ENCODE measurements at places on chromosomes 11 and 22.

GRCh38 chr11:31499576-31500178 is 9.7 kb downstream of the IMMP1L start:
- DNase-seq = no peak

DNA sequence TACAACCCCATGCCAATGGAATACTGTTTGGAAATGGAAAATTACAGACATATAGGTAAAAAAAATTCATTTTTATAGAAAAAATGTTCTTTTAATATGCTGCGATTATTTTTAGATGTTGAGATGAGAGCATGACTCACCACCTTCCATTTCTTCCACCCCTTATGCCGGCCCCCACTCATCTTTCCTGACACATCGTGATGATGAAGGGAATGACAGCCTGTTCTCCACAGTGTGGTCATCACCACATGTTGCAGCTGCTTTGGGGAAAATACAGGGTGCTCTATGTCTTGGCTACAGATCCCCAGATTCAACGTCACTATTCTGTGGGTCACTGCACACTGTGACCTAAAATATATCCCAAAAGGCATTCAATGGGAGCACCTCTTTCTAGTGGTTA is 916.2 kb downstream of the METTL15 start:
- DNase-seq = no peak

GRCh38 chr22:27912101-27912500 is 7.0 kb downstream of the PITPNB start:
- DNase-seq = no peak

DNA sequence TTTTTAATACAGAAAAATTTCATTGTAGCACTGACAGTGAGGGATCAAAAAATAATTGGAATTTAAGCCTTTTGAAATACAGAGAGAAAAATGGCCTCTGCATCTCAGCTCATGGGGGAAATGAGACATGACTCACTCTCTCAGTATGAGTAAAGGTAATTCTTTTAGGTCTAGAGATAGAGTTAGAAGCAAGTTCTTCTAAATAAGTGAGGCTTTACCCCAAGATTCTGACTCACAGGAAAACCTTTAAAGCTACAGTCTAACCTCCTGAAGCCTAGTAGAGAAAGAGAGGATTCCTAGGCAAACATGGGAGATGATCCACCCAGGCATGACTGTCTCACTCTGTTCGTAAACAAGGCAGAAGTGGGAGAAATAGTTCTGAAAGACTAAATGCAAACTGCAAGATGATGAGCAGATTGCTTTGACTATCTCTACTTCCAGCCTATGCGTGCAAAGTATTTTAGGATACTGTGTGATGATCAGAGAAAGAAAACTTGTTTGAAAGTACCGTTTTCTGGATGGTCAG is 1003.3 kb upstream of the CCDC90B start:
- no peak for DNase-seq

DNA sequence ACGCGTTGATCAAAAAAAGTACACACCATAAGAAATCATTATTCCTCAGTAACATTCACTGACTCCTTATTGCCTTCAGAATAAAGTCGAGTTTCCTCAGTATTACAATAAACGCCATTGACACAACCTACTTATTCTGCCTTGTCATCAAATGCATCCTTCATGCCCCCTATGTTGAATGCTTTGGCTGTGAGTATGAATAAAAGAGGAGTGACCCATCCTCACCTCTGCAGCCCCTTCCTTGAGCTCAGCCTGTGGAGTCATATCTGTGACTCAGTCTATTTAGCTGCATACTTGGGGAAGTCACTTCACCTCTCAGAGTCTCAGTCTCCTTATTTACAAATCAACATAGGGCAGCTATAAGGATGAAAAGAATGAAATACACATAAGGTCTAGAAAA is 65.1 kb downstream of the USP35 start:
- DNase-seq = no peak

GRCh38 chr11:111387363-111387762 is 8.3 kb upstream of the POU2AF1 start:
- peak; percentile 24 for DNase-seq

DNA sequence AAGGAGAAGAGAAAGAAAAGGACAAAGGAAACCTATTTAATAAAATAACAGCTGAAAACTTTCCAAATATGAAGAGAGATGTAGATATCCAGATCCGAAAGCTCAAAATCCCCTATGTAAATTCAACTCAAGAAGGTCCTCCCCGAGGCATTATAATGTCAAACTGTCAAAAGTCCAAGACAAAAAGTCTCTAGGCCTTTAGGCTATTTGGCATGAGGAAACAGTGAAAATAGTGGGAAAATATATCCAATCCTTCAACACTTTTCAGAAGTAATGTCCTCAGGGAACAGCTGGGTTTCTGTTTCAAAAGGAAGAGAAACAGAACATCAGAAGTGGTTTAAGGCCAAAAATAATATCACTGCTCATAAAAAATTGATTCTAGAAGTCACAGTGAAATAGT is 1.9 kb upstream of the OR52E4 start:
- DNase-seq = no peak

DNA sequence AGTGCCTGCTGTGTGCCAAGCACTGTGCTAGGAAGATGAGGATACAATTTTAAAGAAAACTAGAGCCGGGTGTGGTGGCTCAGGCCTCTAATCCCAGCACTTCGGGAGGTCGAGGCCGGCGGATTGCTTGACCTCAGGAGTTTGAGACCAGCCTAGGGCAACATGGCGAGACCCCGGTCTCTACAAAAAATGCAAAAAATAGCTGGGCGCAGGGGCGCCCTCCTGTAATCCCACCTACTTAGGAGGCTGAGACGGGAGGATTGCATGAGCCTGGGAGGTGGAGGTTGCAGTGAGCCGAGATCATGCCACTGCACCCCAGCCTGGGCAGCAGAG is 8.3 kb downstream of the TPBGL start:
- DNase-seq = no peak

GRCh38 chr11:5605849-5606248 is 9.4 kb downstream of the TRIM6 start:
- no peak for DNase-seq
